ENCODE measurements at places on chromosomes 5 and 9.

- no peak for DNase-seq
Observed at GRCh38 chr9:79609468-79610018, 37.8 kb downstream of the TLE4 start.

GRCh38 chr5:180808461-180809000, 5.9 kb upstream of the MGAT1 start:
- no peak for DNase-seq

- DNase-seq, result no peak
Observed at GRCh38 chr9:105039175-105039799, 111.3 kb upstream of the ABCA1 start.

DNA sequence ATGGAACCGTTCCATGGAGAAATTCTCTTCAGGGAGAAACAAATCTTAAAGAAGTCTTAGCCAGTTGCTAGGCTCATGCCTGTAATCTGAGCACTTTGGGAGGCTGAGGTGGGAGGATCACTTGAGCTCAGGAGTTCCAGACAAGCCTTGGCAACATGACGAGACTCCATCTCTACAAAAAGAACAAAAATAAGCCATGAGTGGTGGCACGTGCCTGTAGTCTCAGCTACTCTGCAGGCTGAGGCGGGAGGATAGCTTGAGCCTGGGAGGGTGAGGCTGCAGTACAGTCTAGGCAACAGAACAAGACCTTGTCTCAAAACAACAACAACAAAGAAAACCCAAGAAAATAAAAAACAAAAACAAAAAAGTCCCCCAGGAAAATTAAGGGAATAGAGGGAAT, 8.2 kb downstream of the HSPB3 start:
- DNase-seq, result no peak
